Germinal center (tissue), 1 donor: ENCODE measurements at places on chromosomes 3 and 15.

- DNase-seq: no peak
Observed at GRCh38 chr3:29026286-29026685, 254.6 kb upstream of the RBMS3 start.

GRCh38 chr15:69574506-69574905 is 121.9 kb downstream of the RPLP1 start:
- DNase-seq: no peak

GRCh38 chr3:118805007-118805406 is 229.6 kb downstream of the IGSF11 start:
- DNase-seq: no peak

- DNase-seq: no peak
Observed at GRCh38 chr3:167851171-167851570, 115.7 kb downstream of the SERPINI1 start.

DNA sequence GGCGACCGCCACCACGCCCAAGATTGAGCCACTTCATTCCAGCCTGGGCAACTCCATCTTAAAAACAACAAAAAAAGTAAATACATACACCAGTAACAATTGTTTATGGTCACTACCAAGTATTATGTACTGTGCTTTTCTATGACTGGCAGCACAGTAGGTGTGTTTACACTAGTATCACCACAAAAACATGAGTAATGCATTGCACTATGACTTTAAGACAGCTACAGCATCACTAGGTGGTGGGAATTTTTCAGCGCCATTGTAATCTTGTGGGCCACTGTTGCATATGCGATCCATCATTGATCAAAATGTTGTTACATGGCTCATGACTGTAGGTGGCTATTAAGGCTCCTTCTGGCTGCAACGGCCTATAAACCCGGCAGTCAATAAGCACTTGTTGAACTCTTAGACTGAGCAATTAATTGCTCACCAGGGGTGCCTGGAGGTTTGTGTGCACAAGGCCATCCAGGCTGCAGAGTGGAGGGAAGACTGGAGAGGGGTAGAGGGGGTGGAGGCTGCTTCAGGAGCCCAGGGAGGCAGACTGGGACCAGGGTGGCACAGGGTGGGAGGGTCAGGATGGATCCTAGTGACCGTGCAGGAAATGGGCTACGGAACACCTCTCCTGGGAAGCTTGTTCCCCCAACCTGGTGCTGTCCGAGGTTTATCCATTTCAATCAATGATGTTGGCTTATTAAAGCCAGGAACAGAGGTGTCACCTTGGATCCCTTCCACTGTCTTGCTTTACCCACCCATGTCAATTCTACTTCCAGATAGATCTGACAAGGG is 17.9 kb upstream of the COPG1 start:
- no peak for DNase-seq

DNA sequence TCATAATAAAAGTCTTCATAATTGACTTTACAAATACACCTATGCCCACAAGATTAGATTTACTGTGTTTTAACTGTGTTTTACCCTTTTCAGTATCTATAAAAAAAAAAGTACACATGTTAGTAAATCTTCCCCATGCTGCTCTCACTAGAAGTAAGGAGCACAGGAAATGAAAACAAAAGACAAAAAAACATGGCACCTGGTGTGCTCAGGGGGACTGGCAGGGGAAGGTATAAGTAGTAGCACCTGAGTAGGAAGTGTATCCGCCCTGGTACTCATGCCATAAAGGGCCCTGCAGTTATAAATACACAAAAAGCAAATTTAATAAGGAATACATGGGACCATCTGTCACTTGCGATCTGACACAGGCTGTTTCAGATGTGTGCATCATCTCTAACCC is 8.9 kb upstream of the ALDH1A2 start:
- DNase-seq: no peak

GRCh38 chr3:58064923-58065638 is 56.9 kb downstream of the FLNB start:
- no peak for DNase-seq

GRCh38 chr15:35921046-35921445 is 375.1 kb upstream of the DPH6 start:
- DNase-seq: no peak

DNA sequence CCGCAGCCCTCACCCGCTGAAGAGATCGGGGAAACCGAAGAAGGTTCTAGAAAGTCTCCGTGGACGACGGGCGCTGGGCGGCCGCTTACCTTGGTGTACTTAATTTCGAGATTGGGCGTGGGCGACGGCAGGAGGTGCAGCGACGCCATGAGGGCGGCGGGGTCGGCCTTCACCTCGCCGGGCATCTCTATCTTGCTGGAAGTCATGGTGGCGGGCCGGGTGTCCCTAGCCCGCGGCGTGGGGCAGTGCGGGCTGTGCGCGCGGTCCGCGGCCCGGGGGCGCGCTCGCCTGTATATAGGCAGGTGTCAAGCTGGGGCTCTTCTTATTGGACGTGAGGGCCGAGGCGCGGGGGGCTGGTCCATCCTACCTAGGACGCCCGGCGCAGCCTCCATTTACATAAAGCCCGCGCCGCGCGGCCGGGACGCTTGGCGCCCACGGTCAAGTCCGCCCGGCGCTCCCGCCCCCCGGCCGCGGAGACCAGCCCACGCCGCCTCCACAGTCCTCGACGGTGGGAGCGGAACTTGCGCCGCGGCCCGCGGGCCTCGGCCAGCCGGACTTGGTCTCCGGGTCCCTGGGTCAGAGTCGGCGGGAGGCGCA is at the start of gene ALDH1A2:
Gene ALDH1A2, minus strand, starts transcription at position 267 of the 597 bp plus-strand sequence. Its CDS starts 61 bp downstream, at position 206.
- DNase-seq: peak; percentile 3

- no peak for DNase-seq
Observed at GRCh38 chr3:143769616-143770015, 78.7 kb downstream of the SLC9A9 start.

DNA sequence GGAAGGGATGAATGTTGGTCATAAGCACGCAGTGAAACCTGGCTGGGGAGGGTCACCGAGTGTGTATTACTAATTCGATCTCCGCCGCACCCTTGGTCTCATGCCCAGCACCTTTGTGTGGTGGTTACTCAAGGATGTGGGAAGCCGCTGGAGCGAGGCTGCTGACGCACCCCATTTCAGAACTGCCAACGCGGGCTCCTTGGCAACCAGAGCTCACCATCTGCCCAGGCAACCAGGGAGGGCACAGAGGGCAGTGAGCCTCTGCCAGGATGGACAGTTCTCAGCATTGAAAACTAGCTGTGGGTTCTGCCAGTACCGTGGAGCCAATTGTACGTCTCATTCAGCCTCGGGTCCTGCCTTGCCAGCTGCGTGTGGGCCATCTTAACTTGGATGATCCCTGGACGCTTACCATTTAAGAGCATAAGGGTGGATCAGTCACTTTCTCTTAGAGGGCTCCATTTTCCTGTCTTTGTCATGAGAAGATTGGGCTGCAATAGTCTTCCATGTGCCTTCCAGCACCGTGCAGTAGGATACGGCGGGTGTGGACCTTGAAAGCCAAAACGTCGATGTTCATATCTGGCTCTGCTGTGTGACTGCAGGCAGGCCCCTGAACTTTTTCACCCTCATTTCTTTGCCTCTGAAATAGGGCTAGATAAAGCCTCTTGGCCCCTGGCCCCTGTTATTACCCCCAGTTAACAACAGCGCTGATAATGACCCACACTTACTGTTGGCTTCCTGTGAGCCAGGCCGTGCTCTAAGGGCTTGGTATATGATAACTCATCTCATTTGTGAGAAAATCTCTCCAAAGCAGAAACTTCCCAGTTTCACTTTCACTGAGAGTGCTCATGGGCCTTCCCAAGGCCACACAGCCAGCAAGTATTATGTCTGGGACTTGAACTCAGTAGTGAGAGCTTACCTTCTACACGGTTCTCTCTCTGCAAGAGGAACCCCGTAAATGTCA is 238.8 kb downstream of the OPA1 start:
- DNase-seq: peak; percentile 27

DNA sequence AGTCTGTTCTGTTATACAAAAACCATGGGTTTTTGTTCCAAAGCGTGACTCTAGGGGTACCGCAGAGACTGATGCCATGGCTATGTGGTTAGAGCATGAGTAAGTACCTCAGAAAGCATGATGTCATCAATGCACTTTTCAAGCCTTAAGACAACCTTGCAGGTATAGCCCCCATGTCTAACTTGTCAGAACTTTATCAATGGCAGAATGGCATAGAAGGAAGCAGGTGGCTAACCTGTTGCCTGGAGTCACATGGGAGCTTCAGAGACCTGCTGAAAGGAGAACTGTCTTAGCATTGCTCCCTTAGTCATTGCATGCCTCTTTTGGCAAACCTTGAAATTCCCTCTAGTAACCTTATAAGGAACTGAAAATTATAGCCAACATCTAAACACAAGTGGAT is 52.5 kb downstream of the EOMES start:
- DNase-seq: no peak

- peak; percentile 47 for DNase-seq
Observed at GRCh38 chr15:82663186-82663600, 16.0 kb upstream of the CPEB1 start.

DNA sequence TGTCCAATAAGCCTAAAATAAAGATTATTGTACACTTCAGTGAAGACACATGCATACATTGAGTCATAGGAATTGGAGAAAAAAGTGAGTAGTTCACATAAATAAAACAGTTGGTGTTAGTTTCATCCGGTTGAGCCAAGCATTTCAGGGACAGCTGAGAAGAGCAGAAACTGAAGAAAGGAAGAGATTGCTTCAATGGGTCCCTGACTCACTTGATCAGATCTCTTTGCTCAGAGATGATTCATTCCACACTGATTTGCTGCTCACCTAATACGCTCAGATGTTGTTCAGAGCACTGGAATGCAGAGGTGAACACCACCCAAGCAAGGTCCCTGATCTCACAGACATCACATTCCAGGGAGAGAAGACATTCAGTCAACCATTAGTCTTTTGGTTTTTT is 93.7 kb downstream of the RAD18 start:
- no peak for DNase-seq

GRCh38 chr3:120344349-120344748 is 4.8 kb downstream of the LRRC58 start:
- DNase-seq: no peak

DNA sequence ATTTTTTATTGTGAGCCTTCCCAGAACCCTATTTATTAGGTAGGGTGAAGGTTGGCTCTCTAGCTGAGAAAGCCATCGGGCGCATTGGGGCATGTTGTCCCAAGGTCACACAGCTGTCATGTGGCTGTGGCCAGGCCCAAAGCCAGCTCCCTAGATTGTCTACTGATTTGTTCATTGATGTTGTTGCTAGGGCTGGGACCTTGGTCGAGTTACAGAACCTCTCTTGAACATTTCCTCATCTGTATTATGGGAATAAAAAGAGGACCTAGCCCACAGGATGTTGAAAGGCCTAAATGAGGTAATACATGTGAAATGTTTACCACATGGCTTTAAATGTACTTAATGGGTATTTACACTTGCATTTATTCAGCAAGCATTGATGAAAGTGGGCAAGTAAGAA is 252.5 kb downstream of the SUCLG2 start:
- no peak for DNase-seq

DNA sequence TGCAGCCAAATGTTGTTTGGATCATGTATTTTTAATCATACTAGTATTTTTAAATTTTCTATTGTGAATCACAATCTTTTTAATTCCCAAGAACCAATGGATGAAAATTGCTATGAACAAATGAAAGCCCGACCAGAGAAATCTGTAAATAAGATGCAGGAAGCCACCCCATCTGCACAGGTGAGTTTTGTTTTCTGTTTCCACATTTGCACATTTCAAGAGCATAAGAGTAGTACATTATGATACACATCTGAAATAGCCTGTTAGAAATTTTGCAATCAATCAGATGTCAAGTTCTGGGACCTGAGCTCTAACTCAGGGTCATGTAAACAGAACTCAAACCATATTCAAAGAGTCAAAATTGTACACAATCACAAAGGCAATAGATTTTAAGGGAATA is 26.5 kb downstream of the TRAT1 start:
- no peak for DNase-seq

DNA sequence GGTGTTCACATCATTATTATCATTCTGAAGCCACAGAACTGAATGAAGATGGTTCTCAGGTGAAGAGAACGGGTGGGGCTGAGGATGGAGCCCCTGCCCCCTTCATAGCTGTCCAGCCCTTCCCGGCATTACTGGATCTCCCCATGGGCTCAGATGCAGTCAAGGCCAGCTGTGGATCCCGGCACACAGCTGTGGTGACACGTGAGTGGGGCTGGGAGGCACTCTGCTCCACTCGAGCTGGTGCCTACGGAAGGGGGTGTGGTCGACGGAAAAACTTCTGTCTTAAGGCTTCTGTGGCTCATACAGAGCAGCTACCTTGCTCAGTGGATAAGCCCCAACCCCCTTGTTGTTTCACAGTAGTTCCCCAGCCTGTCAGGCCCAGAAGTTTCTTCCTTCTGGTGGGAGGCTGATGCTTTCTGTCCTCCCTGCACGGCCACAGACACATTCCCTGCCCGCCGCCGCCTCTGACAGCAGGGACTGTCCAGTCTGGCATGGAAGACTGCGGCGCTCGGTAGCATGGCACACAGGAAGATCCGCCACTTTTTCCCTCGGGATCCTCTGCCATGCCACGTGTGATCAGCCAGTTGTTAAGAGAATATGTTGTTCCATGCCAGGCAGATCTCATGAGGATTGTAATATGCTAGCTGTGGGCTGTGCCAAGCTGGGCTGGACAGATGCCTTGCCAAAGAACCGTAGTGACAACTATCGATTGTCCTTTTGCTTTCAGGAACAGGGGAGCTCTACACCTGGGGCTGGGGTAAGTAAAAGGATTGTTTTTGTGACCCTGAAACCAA is 5.8 kb downstream of the RCCD1 start:
- DNase-seq: no peak

DNA sequence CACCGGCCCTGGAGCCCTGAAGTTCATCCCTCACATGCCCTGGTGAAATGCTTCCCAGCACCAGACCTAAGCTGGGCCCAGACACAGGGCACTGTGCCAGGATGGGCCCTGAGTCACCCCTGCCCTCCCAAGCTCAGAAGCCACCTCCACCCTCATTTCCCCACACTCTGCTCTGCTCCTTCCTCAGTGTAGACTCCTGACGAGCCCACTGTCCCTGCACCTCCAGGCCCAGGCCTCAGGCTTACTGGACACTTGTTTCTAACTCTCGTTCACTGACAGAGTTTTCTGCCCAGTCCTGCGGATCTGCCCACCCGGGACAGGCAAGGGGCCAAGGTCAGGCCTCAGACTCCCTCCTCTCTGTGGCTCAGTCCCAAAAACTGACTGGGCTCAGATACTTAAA is 112.6 kb upstream of the RNF7 start:
- no peak for DNase-seq

DNA sequence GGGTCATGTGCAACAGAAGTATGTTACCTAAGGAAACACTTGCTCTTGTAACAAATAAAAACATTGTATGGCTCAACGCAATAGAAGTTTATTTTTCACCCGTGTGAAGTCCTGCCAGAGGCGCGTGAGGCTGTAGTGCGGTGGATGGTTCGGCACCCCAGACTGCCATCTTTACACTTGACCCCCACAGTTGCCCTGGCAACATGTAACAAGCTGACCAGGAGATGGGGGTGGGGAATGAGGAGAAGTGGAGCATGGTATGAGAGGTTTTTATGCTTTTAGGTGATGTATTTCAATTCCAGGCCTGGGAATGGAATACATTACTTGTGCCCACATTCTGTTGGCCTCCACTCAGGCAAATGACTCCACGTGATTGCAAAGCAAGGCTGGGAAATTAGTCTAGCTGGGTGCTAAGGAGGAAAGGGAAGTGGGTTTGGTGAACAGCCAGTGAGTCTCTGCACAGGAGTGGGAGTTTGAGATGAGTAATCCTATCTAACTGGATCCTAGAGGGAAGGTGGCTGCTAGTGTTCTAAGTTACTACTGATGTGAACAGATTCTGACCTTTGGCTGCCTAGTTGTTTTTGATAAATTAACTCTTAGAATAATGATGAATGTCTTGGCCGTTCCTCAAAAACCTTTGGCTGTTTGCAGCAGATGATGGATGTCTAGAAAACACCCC is 33.8 kb upstream of the GREM1 start:
- DNase-seq: no peak

GRCh38 chr3:38205472-38205805 is 40.1 kb downstream of the OXSR1 start:
- no peak for DNase-seq
